CD14-positive monocyte (primary cell): ENCODE measurements at places on chromosomes 6 and 20. TPM values are rescaled to one million over a fixed set of nuclear protein-coding genes. Genes with fewer than 3 reads are reported as not detected.

GRCh38 chr6:108119769-108120141 lies 45.2 kb upstream of the OSTM1 start:
- H3K4me1 ChIP-seq, result peaks cover 35% of the 10 kb centered on the region
- H3K4me3 ChIP-seq, result no peak overlapping the region
- H3K27ac ChIP-seq, result no peak overlapping the region
- H3K36me3 ChIP-seq, result no peaks in the 10 kb centered on the region

The KIF16B gene
- polyA plus RNA-seq, result 1.5 and 2.9 TPM in 2 replicates

DNA sequence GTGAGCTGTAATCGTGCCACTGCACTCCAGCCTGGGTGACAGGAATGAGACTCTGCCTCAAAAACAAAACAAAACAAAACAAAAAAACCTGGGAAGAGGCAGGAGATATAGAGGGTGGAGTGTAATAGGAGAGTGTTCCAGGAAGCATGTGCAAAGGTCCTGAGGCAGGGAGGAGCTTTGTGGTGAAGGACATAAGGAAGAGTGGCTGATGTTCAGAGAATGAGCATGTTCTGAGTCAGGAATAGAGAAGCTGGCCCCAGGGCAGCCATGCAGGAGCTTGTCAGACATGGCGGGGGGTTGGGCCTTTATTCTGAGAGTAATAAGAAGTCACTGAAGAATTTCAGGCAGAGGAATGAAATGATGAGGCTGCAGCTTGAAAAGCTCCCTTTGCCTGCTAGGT lies 337.0 kb downstream of the CDH26 start:
- no peaks in the 10 kb centered on the region for H3K27me3 ChIP-seq
- H3K4me1 ChIP-seq, result no peaks in the 10 kb centered on the region
- H3K36me3 ChIP-seq, result peaks cover 7% of the 10 kb centered on the region
- DNase-seq, result no peak

GRCh38 chr6:92681401-92681800 lies 738.0 kb downstream of the EPHA7 start:
- no peaks in the 10 kb centered on the region for H3K36me3 ChIP-seq
- no peak overlapping the region for H3K27ac ChIP-seq
- no peaks in the 10 kb centered on the region for H3K4me1 ChIP-seq
- H3K27me3 ChIP-seq, result no peaks in the 10 kb centered on the region
- no peak for DNase-seq

GRCh38 chr6:36594816-36595643 lies 868 bp downstream of the SRSF3 start:
- no peaks in the 10 kb centered on the region for H3K27me3 ChIP-seq
- DNase-seq, result peak; percentile 51
- peaks cover 55% of the 10 kb centered on the region for H3K4me1 ChIP-seq

The SLC2A10 gene
- not detected for polyA plus RNA-seq

The EFCAB8 gene
- polyA plus RNA-seq, result not detected

GRCh38 chr20:43065299-43065698 lies 124.4 kb downstream of the PTPRT start:
- H3K4me3 ChIP-seq, result no peak overlapping the region
- DNase-seq, result no peak
- no peaks in the 10 kb centered on the region for H3K27me3 ChIP-seq
- no peak overlapping the region for H3K27ac ChIP-seq
- H3K4me1 ChIP-seq, result no peaks in the 10 kb centered on the region

The LRRN4 gene
- polyA plus RNA-seq, result not detected in 2 replicates

DNA sequence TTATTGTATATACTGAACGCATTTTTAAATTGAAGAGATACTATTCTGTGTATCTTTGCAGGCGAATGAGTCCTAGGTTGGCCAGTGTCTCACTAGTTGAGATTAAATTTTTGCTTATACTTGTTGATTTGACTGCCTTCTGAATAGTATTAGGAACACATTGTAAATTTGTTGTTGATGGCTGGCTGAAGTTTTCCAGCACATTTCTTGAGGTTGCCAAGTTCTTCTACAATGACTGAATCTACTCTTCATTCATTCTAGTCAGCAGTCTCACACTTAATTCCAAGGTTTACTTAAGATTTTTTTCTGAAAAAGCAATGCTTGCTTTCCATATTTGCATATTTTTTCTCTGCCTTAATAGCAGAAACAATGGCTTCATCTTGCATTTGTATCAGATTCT lies 151.7 kb downstream of the ZFAND3 start:
- H3K4me1 ChIP-seq, result no peaks in the 10 kb centered on the region
- no peaks in the 10 kb centered on the region for H3K27me3 ChIP-seq
- no peak overlapping the region for H3K27ac ChIP-seq
- no peak overlapping the region for H3K4me3 ChIP-seq
- no peak for DNase-seq

The KCNS1 gene
- not detected for polyA plus RNA-seq

GRCh38 chr6:146364816-146365594 lies 178.6 kb upstream of the RAB32 start:
- H3K27ac ChIP-seq, result no peak overlapping the region
- H3K27me3 ChIP-seq, result no peaks in the 10 kb centered on the region
- no peak overlapping the region for H3K4me3 ChIP-seq
- no peak for DNase-seq

DNA sequence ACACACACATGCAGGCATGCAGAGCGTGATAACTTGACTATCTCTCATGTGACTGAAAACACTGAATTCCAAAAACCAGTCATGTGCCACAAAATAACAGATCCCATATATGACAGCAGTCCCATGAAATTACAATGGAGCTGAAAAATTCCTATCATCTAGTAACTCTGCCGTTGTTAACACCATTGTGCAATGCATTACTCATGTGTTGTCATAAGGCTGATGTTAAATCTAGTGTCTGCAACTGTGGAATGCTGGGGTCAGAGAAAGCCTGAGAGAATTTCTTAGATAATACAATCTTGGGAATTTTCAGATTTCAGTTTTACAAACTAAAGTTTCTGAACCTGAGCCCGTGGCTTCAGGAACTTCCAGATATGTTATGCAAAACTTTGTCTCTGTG lies 70.2 kb downstream of the LYRM4 start:
- no peak for DNase-seq
- H3K4me3 ChIP-seq, result no peak overlapping the region
- H3K4me1 ChIP-seq, result peaks cover 8% of the 10 kb centered on the region
- H3K36me3 ChIP-seq, result no peaks in the 10 kb centered on the region

The TP53TG5 gene
- polyA plus RNA-seq, result not detected

The RIPPLY2 gene
- polyA plus RNA-seq, result not detected in 2 replicates

GRCh38 chr6:167471548-167471930 lies 146.7 kb downstream of the TTLL2 start:
- DNase-seq, result no peak
- no peak overlapping the region for H3K27ac ChIP-seq
- no peaks in the 10 kb centered on the region for H3K27me3 ChIP-seq
- no peak overlapping the region for H3K4me3 ChIP-seq

The PDYN gene
- not detected in 2 replicates for polyA plus RNA-seq

The RRBP1 gene
- 4.7 TPM for polyA plus RNA-seq

DNA sequence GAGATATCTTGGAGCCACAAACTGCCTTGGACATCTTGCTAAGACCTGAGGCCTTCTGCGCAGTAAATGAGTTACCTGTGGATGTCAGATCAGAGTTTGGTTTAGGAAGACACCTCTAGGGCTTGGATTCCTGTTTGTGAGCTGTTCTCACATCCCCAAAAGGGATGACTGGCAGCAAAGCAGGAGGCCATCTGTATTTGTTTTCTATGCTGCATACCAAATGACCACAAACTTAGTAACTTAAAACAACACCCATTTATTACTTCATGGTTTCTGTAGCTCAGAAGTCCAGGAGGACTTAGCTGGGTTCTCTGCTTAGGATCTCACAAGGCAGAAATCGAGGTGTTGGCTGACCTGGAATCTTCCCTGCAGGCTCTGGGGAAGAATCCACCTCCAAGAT lies 116.7 kb downstream of the UNC5CL start:
- H3K27me3 ChIP-seq, result no peaks in the 10 kb centered on the region
- H3K4me3 ChIP-seq, result no peak overlapping the region
- DNase-seq, result no peak
- no peak overlapping the region for H3K27ac ChIP-seq
- no peaks in the 10 kb centered on the region for H3K4me1 ChIP-seq

- no peaks in the 10 kb centered on the region for H3K36me3 ChIP-seq
- peaks cover 29% of the 10 kb centered on the region for H3K4me1 ChIP-seq
- peaks cover 27% of the 10 kb centered on the region for H3K27me3 ChIP-seq
- no peak overlapping the region for H3K27ac ChIP-seq
Measured at GRCh38 chr6:166626177-166627032, 646 bp downstream of the RPS6KA2 start.

DNA sequence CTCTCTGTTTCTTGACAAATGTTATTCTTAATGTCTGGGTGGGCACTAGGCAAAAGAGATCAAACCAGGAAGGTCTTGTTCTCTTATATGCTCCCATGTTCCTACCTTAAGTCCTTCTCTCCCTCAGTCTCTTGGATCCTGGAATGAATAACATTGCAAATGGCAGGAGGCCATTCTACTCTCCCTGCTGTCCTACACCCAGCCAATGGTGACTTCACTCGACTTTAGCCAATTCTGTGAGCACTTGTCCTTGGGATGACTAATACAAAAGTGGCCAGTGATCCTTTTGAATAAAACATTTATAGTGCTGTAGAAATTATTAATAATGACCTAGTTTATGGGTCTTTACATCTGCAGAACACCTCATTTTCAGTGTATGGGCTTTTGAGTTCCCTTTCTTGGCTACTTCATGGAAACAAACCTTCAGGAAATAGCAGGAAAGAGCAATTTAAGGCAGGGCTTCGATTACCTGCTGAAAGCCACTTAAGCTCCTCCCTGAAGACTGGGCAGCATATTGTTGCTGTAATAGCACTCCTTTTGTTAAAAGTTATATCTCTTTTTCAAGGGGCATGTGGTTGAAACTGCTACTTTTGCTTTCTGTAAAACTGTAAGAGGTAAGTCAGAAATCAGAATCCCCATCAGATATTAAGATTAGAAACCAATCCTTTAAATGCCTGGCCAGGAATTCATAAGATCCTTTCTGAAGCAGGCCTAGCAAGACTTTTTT lies 10.5 kb downstream of the OTOR start:
- H3K27ac ChIP-seq, result no peak overlapping the region
- no peak for DNase-seq
- no peaks in the 10 kb centered on the region for H3K36me3 ChIP-seq
- no peaks in the 10 kb centered on the region for H3K27me3 ChIP-seq
- H3K4me1 ChIP-seq, result peaks cover 10% of the 10 kb centered on the region

The SMLR1 gene
- not detected in 2 replicates for polyA plus RNA-seq

The DPPA5 gene
- polyA plus RNA-seq, result not detected

DNA sequence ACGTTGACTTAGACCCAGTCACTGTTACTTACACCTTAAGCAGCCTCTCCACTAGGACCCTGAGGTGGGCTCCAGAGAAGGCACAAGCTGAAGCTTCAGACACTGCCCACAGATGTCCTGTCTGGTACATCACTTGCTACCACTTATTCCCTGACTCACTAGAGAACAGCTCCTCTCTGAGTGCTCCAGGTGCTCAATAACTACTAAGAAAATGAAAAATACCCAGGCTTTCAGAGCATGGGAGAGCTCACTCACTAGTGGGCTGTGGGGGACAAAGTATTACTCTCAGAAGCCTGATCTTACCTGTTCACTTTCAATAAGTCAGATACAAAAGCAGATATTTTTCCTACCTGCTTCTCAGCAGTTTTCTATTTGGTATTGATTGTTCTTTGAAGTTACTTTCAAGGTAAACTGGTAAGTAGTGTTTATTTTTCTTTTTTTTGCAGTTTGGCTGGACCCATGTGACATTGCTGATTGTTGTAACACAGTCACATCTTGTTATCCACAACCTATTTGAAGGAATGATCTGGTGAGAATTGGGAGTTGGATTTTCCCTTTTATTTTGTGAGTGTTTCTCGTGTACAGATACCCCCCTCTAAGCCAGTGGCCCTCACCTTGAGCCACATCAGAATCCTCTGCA lies 55.9 kb downstream of the CDS2 start:
- no peak for DNase-seq
- H3K4me3 ChIP-seq, result no peak overlapping the region
- H3K36me3 ChIP-seq, result peaks cover 100% of the 10 kb centered on the region
- H3K4me1 ChIP-seq, result peaks cover 5% of the 10 kb centered on the region

- no peaks in the 10 kb centered on the region for H3K27me3 ChIP-seq
- no peak overlapping the region for H3K27ac ChIP-seq
- peak overlapping the region; percentile 28 for H3K4me3 ChIP-seq
- H3K4me1 ChIP-seq, result peaks cover 20% of the 10 kb centered on the region
- H3K36me3 ChIP-seq, result no peaks in the 10 kb centered on the region
Measured at GRCh38 chr6:107064579-107065065, 36.6 kb downstream of the MTRES1 start.

DNA sequence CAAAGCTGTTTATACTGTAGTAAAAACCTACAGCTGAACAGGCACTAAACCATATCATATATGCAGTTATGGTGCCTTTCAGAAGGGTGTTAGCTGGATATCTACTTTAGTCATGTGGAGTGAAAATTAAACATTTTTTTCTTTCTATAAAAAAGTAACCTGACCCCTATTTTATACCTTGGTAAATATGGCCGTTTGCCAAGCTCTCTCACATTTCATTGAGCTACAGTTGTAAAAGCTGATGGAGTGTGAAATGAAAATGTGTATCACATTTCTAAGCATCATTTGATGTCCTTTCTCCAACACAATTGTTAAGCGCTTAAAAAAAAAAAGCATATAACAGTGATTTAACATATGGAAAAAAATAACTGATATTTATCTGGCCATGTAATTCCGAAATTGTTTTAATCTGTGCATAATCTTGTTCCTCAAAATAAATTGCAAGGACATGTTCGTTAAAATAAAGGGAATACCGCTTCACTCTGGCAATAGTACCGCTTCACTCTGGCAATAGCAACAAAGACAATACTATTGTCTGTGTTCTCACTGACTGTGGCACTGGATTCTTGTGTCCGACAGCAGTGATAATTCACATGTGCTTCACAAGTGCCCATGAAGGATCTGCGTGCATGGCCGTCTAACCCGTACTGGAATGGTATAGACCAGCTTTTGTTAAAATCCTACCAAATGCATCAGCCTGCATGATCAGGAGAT lies 391.8 kb upstream of the SOX4 start:
- no peak overlapping the region for H3K4me3 ChIP-seq
- H3K27ac ChIP-seq, result no peak overlapping the region
- DNase-seq, result no peak
- H3K36me3 ChIP-seq, result peaks cover 2% of the 10 kb centered on the region

DNA sequence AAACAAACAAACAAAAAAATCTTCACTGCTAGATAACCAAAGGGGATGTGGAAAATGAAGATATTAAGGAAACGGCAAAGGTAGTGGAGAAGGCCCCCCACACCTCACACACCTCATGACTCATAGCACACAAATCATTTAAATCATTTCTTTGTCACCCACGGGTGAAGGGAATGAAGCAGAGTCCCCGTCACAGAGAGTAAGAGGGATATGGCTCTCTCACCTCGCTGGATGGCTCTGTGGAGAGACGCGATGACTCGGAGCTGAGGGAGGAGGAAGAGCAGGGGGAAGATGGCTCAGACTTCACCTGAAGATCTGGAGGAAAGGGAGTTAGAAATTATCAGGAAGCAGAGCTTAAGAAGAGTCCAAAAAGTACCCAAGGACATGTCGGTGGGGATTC lies 1.2 kb downstream of the ATF6B start:
- H3K4me1 ChIP-seq, result peaks cover 36% of the 10 kb centered on the region
- H3K4me3 ChIP-seq, result peak overlapping the region; percentile 94
- peaks cover 47% of the 10 kb centered on the region for H3K36me3 ChIP-seq
- H3K27me3 ChIP-seq, result no peaks in the 10 kb centered on the region

- no peak overlapping the region for H3K27ac ChIP-seq
Measured at GRCh38 chr6:111522393-111523020, 39.5 kb upstream of the REV3L start.
